ENCODE measurements at places on chromosomes 4 and X. TPM values are rescaled to one million over a fixed set of nuclear protein-coding genes. Genes with fewer than 3 reads are reported as not detected.

GRCh38 chr4:161247831-161248230 is 916.0 kb downstream of the FSTL5 start:
- no peak for DNase-seq
- no peaks in the 10 kb centered on the region for H3K36me3 ChIP-seq
- H3K27me3 ChIP-seq, result no peaks in the 10 kb centered on the region
- no peak overlapping the region for H3K4me3 ChIP-seq

The MAP9 gene
- total RNA-seq, result 9.3 TPM

The DCLK2 gene
- total RNA-seq, result 3.0 TPM

- no peak overlapping the region for H3K27ac ChIP-seq
- H3K36me3 ChIP-seq, result no peaks in the 10 kb centered on the region
- H3K27me3 ChIP-seq, result no peaks in the 10 kb centered on the region
- no peak overlapping the region for H3K4me3 ChIP-seq
- no peaks in the 10 kb centered on the region for H3K4me1 ChIP-seq
These were observed 8.3 kb upstream of the XK start for GRCh38 chrX:37677243-37677642.

The SMIM20 gene
- total RNA-seq, result 25.3 TPM

- no peak for DNase-seq
- no peak overlapping the region for H3K27ac ChIP-seq
- no peak overlapping the region for H3K4me3 ChIP-seq
- H3K36me3 ChIP-seq, result no peaks in the 10 kb centered on the region
- no peaks in the 10 kb centered on the region for H3K4me1 ChIP-seq
These were observed 21.9 kb upstream of the EMCN start for GRCh38 chr4:100539706-100540105.

The TLR2 gene
- 97.8 TPM for total RNA-seq

The PNMA5 gene
- not detected for total RNA-seq

Measured in upper lobe of left lung (tissue), 6 donors.